ENCODE measurements at places on chromosomes 4 and X. TPM values are rescaled to one million over a fixed set of nuclear protein-coding genes. Genes with fewer than 3 reads are reported as not detected.

- no peak for DNase-seq
Observed at GRCh38 chr4:26081795-26082498, 167.9 kb downstream of the SMIM20 start.

The TLR7 gene
- 0.63 TPM for total RNA-seq

The AREG gene
- 146 TPM for total RNA-seq

The MAGED4 gene
- total RNA-seq: not detected

GRCh38 chr4:183602557-183603027 is 56.4 kb downstream of the RWDD4 start:
- DNase-seq: no peak

The LDOC1 gene
- not detected for total RNA-seq

DNA sequence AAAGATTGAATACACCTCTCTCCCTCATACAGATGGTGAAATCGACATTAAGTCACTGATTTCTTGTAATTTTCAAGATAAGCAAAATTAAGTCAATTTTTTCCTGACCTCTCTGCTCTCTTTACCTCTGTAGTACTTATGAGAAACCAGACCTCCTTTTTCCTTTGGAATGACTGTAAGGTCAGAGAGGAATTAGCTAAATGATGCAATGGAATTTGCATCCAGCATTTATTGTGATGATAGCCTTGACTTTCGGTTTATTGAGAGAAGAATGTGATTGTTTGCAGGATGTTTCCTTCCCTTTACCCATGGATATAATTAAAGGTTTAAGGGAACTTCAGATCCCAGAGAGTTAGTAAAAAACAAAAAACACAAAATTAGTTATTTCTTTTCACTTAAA is 22.4 kb downstream of the STK26 start:
- no peak for DNase-seq

DNA sequence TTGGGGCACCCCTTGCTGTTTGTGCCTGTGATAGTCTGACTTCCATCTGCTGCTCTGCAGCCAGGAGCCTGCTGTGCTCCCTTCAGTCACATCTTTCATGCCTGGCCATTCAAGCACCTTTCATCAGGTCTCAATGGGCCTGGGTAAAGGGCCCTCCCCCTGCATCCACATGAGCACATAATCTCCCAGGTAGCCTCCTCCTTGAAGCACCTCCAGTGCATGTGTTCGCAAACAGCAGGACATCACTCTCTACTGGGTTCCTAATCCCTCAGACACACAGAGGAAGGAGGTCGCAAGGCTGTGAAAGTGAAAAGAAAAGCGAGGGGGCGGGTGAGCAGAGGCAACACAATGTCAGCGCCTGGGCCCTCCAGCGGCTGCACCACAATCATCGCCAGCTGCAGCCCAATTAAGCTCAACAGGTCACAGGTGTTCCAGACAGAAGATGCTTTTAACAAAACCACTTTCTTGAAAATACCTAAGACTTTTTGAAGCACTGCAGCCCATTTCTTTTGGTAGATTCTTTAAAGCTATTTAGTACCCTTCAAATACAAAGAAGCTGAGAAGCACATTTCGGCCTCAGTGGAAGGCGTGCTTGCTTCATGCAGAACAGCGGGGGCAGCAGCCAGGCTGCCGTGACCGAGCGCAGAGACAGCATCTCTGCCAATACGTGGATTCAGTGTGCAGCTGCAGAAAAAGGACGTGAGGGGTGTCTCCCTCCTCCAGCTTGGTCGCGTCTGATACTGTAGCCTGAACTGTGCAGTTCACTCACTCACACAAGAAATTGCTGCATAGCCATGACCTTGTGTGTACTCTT is 92.2 kb upstream of the SPRY1 start:
- no peak for DNase-seq

DNA sequence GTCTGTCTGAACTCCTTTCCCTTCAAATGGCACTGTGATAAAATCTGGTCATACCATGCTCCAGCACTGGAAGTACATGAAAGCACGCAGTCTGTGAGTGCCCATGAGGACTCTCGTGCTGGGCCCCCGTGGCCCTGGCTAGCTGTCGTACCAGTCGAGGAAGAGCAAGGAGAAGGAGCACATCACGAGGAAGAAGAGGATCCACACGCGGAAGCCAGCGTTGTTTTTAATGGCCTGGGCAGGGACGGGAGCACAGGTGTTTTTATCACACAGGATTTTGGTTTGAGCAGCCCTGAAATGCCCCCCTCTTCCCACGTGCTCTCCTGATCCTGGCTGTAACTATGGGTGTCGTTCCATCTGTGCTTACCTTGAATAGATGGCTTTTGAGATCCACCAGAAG is 33.0 kb downstream of the NSG1 start:
- no peak for DNase-seq

DNA sequence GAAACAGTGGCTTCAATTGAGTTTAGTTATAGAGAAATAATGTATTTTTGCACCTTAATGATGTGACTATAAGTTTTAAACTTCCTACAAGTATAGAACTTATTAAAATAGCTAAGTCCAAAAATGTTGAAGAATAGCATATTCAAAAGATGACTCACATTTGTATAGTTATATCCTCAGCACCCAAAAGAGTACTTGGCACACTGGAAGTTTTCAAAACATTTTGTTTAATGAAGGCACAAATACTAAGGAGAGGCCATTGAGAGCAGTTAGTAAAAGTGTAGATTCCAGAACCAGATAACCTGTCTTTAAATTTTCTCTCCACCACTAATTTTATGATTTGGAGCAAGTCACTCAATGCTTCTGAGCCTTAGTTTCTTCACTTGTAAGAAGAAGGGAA is 226.9 kb upstream of the MID1 start:
- no peak for DNase-seq

The KCNIP4 gene
- not detected for total RNA-seq

All from Caco-2 (cell line).